ENCODE measurements at places on chromosomes 2 and 18.

- no peak for DNase-seq
Observed at GRCh38 chr2:239884051-239884405, 141.1 kb downstream of the NDUFA10 start.

GRCh38 chr2:65477590-65477989 lies 45.2 kb upstream of the SPRED2 start:
- DNase-seq: no peak

- DNase-seq: no peak
Observed at GRCh38 chr2:66839551-66840320, 404.8 kb downstream of the MEIS1 start.

DNA sequence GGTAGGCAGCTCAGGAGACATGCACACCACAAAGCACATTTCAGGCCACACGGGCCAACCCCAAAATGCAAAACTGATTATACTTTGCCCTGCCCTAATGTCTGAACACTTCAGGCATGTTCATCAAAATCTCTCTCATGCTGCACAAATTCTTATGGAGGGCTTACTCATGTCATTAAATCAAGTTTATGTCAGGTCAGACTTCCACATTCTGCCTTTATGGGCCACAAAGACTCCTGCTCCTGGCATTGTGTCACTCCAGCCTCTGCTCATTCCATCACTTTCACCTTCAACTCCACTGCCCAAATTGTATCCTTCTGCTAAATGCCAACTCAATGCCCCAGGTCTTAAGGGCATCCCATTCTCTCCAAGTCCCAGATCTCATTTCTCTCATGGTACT lies 9.2 kb downstream of the UXS1 start:
- no peak for DNase-seq

GRCh38 chr18:74414953-74415515 lies 42.1 kb downstream of the DIPK1C start:
- no peak for DNase-seq

GRCh38 chr2:133705287-133705686 lies 137.0 kb upstream of the NCKAP5 start:
- no peak for DNase-seq
